ENCODE measurements at places on chromosomes 6 and 20.

DNA sequence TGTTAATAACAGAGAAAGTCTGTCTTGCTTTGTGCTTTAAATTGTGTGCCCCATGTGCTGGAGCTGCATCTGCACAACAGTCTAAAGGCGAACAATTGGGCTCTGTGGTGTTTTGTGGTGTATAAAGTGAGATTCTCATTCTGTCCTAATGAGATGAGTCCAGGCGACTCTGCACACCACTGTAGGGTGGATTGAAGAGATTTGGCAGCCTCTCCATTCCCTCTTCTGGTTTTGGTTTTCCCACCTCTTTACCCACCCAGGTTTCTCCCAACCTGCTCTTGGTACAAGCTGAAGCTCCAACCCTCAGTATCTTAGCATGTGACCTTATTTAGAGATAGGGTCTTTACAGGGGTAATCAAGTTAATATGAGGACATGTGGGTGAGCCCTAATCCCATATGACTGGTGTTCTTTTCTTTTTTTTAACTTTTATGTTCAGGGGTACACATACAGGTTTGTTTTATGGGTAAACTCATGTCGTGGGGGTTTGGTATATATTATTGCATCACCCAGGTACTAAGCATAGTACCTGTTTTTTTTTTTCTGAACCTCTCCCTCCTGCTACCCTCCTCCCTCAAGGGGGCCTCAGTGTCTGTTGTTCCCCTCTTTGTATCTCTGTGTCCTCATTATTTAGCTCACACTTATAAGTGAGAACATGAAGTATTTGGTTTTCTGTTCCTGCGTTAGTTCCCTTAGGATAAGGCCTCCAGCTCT is 217.6 kb upstream of the DTNBP1 start:
- DNase-seq, result no peak

DNA sequence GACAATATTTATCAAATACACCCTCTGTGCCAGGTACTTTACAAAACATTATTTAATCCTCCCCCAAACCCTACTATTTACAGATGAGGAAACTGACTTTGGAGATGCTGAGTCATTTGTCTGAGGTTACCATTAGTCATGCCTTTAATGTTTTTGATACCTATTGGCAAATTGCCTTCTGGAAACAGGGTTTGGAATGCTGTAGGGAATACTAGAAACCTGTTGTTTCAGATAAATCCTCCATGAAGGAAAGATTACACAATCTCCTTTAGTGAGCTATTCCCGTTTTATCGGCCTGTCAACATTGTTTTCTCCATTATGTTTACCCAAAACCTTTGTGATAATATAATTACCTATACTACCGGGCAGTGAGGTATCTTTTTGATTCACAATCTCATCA is 93.6 kb upstream of the ADGRF1 start:
- DNase-seq, result peak; percentile 67

GRCh38 chr20:58905236-58905635 is 52.7 kb downstream of the GNAS start:
- DNase-seq, result no peak

DNA sequence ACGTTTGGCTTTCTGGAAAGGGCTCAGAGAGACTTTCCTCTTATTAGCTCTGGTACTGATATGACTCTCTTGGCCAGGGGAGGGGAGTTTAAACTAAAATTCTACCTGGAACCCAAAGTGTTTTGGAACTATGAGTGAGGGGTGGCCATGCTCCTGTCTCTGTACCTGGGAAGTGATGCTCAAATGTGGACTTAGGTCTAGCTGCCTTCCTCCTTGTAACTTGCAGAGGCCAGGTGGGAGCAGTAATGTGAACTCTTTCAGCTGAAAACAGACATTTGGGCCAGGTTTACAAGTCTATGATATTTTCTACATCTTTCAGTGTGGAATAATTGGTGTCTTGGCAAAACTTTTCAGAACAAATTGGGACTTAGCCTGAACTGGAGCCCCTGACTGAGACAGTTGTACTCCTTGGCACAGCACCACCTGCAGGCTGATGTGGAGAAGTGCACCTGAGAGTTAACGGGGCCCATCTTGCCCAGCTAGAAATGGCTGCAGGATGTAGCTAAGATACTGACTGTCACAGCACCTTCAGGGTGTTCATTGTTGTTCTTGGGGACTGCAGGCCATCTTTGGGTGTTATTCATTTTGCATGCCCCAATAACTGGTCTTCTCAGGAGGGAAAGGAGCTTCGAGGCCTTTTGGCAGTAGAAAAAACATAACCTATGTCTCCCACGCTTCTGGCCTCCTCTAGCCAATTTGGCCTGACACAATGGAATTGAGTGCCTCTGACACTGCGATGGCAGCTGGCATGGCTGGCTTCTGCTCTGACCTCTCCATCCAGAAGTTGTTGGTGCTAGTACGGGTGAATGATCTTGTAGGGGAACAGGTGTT is 37.1 kb downstream of the CD109 start:
- DNase-seq, result peak; percentile 79

DNA sequence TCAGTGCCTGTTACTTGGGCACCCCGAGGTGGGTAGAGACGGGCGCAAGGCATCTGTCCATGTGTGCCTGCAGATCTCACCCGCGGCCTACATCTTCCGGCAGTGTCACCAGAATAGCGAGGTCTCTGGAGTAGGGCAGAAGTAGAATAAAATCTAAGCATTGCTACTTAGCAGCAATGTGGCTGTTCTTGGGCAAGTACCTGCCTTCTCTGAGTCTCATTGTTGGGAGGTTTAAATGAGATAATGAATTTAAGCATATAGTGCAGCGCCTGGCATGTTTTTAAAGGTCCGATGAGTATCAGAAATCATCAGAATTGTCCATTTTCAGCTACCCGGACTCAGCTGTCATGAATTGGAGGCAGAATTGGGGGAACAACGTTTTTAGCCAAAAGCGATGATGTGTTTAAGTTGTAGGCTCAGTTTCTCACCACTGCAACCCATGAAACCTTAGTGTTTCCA is 800 bp downstream of the ABCC10 start:
- no peak for DNase-seq

- DNase-seq, result peak; percentile 75
These were observed 679.5 kb upstream of the NRSN1 start for GRCh38 chr6:23446469-23446967.

DNA sequence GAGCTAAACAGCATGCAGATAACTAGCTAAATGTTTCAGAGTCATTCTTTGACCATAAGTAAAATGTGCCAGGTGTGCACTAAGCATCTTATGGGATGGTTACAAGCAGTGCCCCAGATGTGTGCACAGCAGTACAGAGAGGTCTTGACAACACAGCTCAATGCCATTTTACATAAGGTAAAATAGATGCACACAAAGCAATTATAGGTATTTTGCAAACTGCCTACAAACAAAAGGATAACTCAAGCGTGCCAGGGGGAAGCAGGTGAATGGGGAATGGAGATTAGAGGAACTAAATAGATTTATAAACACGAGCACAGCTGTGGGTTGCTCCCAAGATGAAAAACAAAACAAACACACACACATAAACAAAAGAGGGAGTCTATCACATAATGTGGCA is 64.8 kb downstream of the SLC2A10 start:
- no peak for DNase-seq

- DNase-seq, result peak; percentile 68
These were observed 66.3 kb upstream of the KCNK16 start for GRCh38 chr6:39388606-39389483.

- no peak for DNase-seq
These were observed 467.4 kb upstream of the PLCB4 start for GRCh38 chr20:8601542-8601912.

GRCh38 chr20:17852323-17852722 is 116.3 kb downstream of the SNX5 start:
- no peak for DNase-seq

GRCh38 chr6:31736021-31736767 is at the start of gene CLIC1:
TSS of gene CLIC1 (minus strand) at chr6:31736530. CDS start at chr6:31736300, 230 bp downstream.
- peak; percentile 84 for DNase-seq

- no peak for DNase-seq
These were observed 122.1 kb downstream of the PKHD1 start for GRCh38 chr6:51965222-51965801.

- DNase-seq, result no peak
These were observed 55.1 kb upstream of the ISM1 start for GRCh38 chr20:13166011-13166410.

DNA sequence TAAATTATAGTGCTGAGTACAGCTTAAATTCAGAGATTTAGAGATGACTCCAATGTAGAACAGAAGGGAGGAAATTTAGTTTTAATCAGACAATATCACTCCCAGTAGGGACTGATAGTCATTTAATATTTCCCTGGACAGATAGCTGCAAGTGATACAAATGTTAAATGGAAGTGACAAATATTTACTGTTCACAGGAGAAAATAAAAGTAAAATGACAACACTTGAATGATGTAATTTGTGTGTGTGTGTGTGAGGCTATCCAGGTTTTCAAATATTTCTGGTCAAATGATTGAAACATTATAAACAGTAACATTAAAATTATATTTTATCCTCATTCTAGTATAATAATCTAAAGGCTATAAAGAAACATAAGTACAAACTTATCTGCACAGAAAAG is 220.3 kb upstream of the THEMIS start:
- no peak for DNase-seq

DNA sequence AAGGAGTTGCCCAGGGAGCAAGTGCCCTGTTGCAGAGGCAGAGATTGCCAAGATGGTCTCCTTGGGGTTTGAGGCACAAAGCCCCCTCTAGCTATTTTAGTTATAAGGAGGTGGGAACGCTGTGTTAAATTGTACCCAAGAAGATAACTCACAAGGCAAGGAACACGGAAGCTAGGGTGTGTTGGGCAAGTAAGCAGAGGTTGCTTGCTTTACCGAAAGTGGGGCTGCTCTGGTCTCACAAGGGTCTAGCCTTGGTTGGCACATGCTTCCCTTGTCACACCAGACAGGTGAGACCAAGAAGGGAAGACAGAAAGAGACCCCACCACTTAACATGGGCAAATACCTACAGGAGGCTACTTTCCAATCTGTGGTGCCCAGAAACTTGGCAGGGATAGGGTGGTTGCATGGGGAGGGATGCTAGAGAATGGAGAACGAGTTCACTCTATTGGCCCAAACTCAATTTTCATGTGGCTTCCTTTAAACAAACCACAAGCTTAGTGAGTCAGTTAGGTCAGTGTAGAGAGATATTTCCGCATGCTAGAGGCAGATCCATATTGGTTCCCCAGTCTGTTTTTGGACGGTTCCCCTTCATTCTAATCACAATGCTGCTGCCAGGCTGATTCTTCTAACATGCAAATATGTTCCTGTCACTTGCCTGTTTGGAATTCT is 42.4 kb downstream of the PLAGL1 start:
- DNase-seq, result peak; percentile 53

DNA sequence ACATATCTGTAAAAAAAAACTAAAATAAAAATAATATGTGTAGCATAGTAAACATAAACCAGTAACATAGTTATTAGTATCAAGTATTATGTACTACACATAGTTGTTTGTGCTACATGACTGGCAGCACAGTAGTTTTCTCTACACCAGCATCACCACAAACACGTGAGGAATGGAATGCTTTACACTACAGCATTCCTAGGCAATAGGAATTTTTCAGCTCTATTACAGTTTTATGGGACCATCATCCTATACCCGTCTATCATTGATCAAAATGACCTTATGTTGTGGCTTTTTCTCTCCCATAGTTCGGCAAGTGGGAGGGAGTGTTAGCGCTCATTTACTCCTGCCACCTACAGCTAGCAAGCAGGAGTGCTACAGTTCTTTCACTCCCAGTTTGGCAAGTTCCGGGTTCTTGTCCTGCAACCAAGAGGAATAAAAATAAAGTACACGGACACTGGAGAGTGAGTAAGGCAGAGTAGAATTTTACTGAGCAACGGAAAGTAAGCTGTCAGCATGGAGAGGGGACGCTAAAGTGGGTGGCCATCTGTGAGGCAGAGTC is 196.8 kb upstream of the HSF2 start:
- peak; percentile 44 for DNase-seq

DNA sequence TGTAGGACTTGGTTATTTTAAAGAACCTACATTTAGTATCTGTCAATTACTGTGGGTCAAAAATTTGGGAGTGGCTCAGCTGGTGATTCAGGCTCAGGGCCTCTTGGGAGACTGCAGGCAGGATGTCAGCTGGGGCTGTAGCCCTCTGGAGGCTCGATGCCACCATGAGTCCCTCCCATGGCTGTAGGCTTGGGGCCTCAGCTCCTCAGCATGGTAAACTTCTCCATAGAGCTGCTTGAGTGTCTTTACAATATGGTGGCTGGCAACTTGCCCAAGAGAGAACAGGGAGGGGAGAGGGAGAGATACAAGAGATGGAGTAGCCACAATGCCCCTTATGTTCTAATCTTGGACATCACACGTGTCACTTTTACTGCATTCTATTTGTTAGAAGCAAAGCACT is 470.4 kb downstream of the CDH26 start:
- DNase-seq, result no peak

DNA sequence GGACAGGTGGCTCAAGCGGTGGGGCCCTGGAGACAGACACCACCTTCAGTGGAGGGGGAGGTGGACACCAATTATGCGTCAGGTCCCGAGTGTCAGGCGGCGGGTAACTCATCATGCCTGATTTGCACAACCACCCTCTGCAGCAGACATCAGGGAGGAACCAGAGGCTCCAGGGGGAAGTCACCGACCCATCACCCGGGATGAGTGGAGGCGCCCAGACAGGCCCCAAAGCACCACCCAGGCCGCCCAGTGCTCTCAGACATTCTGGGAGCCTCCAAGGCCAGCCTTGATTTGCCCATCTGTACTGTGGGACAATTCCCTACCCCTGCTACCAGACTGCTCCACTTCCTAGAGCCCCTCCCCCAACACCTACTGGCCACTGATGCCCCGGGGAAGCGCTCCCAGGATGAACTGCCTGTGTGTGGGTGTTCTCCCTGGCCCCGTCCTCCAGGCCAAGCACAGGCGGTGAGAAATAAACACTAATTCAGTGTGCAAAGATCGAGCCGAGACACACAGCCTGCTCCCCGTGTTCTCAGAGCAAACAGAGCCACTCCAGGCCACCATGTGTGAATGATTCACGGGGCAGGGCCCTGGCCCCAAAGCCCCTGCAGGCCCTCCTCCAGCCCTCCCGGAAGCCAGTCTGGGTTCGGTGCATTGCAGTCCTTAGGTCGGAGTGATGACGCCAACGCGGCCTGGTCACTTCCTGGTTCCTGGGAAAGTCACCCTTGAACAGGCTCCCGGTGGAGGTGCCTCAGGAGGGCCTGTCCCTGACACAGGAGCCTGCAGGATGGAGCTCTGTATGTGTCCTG is 107.2 kb downstream of the ASXL1 start:
- DNase-seq, result peak; percentile 31

DNA sequence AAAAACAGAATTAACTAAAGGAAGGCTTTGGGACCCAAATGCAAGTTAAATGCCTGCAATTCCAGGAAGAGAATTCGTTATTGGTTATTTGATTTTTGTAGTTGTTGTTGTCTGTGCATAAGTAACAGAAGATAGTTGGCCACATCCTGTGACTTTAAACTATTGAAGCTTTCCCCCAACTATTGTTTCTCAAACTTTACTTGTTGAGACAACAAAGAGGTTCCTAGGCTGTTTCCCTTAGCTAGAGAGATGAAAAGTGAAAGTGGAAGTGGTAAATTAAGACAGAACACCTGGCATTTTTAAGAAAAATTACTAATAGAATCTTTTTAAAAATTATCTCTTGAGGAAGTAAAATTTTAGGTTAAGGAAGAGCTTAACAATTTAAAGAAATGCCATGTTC is 525.2 kb downstream of the PKHD1 start:
- no peak for DNase-seq

GRCh38 chr20:24479595-24479994 is 10.2 kb downstream of the SYNDIG1 start:
- DNase-seq, result no peak

Data from fibroblast of skin of scalp (primary cell).